ENCODE measurements at places on chromosomes 4 and X.

GRCh38 chrX:154352466-154352865 is 22.0 kb downstream of the FLNA start:
- no peak for DNase-seq

- DNase-seq: peak; percentile 88
Observed at GRCh38 chr4:54228056-54228527, 1.0 kb upstream of the PDGFRA start.

DNA sequence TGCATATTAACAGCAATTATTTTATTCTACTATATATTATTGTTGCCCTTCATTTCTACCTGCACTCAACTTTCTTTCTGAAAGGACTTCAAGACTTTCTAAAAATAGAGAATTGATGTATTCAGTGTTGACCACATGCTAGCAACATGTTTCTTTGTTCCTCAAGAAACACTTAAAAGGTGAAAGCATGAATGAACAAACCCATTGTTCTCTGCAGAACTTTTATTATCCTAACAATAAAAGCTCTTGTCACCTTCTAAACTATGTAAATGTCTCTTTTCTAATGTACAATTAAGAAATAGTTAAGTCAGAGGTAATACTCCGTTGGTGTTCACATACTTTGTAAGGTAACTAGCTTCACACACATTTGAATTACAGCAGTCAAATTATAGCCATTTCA is 638.7 kb downstream of the FSTL5 start:
- DNase-seq: no peak

GRCh38 chrX:138026211-138026610 is 460.3 kb downstream of the ZIC3 start:
- no peak for DNase-seq

DNA sequence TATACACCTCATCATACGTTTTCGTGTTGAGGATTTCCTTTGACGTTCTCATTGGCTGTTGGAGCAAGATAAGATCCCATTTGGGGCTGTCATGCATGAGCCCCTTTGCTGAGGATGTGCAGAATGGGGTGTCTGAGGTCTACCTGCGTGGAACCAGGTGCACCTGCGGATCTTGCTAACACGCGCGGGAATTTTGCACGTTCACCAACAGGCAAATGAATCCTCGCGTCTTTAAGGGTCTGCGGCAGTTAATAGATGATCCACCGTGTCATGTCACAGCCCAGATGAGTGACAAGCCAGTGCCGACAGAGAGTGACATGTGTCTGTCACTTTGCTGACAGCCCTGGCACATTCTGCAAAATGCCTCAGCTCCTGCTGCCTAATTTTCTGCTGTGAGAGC is 56.3 kb upstream of the SHOX start:
- DNase-seq: no peak

DNA sequence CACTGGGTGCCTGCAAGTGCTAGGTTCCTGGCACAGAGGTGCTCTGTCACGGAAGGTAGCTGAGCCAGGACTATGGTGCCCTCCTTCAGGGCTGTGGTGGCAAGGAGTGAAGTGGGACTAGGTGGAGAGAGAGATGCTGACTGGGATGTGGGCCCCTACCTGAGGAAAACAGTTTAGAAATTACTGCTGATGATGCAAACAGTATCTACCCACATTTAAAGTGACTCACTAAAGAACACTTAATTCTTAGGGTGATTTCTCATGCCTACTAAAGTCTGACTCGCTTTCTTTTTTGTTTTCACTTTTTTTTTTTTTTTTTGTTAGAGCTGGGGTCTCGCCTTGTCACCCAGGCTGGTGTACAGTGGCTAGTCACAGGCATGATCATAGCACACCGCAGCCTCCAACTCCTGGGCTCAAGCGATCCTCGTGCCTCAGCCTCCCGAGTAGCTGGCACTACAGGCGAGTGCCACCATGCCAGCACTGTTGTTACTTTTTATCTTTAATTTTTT is 3.1 kb downstream of the ZNF185 start:
- no peak for DNase-seq

DNA sequence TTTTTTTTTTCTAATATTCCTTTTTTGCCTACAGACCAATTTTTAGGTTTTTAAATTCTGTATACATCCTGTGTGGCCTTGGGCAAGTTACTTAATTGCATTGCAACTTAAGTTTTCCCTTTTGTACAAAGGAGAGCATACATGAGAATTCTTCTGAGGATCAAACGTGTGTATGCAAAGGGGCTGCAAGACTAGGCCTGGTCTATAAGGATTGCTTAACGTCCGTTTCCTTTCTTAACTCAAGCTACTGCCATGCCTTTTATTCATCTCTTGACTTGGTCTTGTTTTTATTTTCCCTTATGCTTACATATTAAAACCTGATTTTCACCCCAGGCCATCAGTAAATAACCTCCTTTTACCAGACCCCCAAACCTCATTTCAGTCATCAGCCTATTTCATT is 13.6 kb downstream of the RBPJ start:
- DNase-seq: no peak

GRCh38 chr4:159343116-159343515 is 240.2 kb downstream of the RAPGEF2 start:
- no peak for DNase-seq

GRCh38 chrX:12985331-12985730 is 10.4 kb downstream of the TMSB4X start:
- no peak for DNase-seq

DNA sequence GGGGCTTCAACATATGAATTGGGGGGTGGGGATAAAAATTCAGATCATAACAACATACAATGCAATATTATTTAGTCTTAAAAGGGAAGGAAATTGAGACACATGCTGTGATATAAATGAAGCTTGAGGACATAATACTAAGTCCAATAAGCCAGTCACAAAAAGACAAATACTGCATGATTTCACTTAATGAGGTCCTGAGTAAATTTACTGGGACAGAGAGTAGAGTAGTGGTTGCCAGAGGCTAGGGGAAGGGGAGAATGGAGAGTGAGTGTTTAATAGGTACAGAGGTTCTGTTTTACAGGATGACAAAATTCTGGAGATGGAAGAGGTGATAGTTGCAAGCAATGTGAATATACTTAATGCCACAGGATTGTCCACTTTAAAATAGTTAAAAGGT is 89.2 kb upstream of the RAPGEF2 start:
- no peak for DNase-seq

DNA sequence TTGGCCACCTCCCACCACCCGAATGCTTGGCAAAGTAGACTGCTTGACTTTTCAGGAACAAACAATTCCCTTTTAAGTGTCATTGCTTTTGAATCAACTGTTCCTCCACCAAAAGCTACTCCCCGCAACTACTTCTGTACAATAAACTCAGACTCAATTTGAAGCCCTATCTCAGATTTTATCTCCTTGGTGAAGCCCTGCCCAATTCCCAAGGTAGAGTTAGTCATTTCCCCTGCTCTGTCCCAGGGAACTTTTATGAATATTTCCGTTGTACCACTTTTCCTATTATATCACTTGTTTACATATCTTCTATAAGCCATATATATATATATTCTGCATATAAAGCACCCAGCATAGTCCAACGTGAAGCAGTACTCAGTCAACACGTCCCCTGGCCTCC is 102.8 kb downstream of the C4orf51 start:
- DNase-seq: no peak

GRCh38 chr4:37762294-37762990 is 64.0 kb upstream of the PGM2 start:
- DNase-seq: no peak

DNA sequence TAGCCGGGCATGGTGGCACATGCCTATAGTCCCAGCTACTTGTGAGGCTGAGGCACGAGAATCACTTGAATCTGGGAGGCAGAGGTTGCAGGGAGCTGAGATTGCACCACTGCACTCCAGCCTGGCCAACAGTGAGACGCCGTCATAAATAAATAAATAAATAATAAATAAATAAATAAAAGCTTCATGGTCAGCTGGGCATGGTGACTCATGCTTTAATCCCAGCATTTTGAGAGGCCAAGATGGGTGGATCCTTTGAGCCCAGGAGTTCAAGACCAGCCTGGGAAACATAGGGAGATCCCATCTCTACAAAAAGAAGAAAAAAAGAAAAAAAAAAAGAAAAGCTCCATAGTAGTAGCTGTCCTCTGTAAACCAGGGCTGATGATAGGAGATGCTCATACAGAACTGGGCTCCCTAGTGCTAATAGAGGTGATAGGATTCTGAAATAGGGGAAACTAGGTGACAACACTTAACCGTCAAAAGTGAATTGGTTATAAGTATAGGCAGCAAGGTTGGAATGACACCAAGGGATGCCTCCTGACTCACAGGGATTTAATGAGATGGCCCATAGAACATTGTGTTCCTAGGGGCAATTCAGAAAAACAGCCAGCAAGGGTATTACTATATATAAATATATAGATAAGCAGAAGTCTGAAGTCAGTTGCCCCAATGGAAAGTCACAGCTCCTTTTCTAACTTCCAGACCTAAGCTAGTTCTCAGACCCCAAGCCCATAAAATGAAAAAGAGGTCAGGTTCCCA is 41.8 kb upstream of the ARHGEF6 start:
- no peak for DNase-seq

DNA sequence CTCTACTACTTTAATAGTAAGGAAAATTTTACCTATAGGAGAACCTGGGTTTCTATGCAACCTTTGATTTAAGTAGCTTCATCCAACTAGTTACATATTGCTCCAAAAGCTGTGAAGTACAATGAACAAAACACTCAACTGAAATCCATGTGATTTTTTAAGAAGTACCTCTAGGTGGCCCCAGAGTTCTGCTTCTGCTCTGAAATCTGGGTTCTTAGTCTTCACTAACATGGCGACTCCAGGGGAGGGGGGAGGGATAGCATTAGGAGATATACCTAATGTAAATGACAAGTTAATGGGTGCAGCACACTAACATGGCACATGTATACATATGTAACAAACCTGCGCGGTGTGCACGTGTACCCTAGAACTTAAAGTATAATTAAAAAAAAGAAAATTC is 73.4 kb upstream of the MAGEB2 start:
- DNase-seq: peak; percentile 24

- no peak for DNase-seq
Observed at GRCh38 chr4:54423066-54423465, 194.0 kb downstream of the PDGFRA start.

GRCh38 chr4:65033899-65034298 is 624.6 kb upstream of the TECRL start:
- no peak for DNase-seq

GRCh38 chr4:187849556-187850225 is 145.9 kb upstream of the ZFP42 start:
- no peak for DNase-seq

DNA sequence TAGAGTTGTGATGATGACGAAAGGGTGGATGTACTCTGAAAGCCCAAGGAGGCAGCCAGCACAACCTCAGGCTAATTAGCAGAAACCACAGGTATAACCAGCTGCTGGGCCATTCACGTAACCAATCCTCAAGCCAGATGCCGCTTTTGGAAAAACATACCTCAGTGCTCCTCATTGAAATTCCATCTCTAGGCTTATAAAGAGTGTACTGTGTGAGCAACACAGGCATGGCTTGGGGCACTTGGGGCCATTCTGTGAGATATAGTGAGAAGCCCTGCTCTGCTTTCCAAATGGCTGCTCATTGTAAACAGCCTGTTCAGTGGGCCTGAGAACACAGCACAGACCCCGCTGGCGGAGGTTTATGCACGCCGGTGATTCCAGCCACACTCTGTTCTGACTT is 182.1 kb upstream of the HHIP start:
- no peak for DNase-seq

DNA sequence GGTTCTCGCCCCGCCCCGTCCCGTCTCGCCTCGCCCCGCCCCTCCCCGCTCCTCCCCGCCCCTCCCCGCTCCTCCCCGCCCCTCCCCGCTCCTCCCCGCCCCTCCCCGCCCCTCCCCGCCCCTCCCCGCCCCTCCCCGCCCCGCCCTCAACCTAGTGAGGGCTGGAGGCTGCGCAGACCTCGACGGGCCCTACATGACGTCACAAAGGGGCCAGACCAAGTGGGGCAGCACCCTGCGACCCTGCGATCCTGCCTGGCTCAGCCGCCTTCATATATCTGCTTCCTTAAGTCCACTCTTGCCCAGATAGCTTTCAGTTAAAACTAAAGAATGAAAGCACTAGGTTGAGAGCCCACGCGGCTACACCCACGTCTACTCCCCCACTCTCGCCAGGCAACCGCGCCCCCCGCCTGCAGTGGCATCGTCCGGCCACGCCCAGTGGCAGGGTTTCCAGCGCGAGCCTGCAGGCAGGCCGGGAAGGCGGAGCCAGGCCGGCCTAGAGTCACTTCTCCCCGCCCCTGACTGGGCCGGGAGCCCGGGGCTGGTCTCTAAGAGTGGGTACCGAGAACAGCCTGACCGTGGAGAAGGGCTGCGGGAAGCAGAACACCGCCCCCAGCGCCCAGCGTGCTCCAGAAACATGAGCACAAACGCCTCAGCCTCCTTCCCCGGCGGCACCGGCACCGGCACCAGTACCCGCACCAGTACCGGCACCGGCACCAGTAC is 1.5 kb upstream of the MAOA start:
- DNase-seq: peak; percentile 80

GRCh38 chr4:57127361-57127760 is 17.2 kb upstream of the IGFBP7 start:
- no peak for DNase-seq

DNA sequence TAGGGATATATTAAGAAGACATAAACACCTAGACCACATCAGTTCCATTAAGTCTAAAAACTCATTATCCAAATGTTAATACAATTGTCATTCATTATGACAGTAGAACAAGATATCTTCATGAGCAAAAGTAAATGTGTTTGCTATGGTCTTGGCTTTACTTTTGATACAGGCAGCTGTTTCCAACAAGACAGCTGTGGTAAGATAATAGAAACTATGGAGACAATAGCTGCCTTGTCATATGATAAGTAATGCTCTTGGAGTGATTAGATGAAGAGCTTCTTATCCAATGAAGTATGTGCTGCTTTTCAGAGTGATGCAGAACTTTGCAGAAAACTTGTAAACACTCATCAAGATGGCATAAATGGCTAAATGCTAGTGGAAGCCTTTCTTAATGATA is 1066.0 kb downstream of the FSTL5 start:
- DNase-seq: no peak

DNA sequence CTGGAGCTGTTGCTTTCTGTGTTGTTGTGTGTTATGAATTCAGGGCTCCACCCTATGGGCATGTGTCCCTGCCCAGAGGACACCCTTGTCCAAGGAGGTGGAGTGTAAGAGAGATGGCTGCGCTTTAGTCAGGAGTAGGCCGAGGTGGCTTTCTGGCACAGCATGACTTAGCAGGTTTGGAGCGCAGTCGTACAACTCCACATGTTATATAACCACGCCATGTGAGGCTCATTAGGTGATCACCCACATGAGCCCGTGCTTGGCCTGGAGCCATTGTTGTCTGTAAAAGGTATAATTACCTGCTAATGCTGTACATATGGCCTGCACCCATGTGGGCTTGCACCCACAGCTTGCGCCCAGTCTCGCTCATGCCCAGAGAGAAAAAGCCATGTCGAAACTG is 15.8 kb upstream of the ANAPC4 start:
- no peak for DNase-seq

- DNase-seq: no peak
Observed at GRCh38 chr4:167918077-167918476, 174.3 kb upstream of the ANXA10 start.

DNA sequence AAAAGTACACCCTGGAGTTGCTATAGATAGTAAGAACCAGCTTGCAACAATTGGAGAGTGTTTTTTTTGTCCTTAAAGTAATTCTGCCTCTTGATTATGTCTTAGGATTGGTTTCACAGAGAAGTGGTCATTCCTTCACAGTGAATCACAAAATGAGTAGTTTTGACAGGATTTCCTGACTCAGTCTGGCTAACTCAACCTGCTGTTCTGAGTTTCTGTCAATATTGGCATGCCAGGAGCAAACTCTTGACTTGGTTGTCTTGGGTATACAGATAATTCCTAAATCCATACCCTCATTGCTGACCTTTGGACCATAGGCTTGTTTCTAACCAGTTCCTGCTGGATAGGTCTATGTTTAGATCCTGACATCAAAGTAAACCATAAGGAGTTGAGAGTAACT is 9.4 kb downstream of the FHIP1A start:
- DNase-seq: no peak

All from endothelial cell (in vitro differentiated cells).